ENCODE measurements at places on chromosomes 5 and 9.

DNA sequence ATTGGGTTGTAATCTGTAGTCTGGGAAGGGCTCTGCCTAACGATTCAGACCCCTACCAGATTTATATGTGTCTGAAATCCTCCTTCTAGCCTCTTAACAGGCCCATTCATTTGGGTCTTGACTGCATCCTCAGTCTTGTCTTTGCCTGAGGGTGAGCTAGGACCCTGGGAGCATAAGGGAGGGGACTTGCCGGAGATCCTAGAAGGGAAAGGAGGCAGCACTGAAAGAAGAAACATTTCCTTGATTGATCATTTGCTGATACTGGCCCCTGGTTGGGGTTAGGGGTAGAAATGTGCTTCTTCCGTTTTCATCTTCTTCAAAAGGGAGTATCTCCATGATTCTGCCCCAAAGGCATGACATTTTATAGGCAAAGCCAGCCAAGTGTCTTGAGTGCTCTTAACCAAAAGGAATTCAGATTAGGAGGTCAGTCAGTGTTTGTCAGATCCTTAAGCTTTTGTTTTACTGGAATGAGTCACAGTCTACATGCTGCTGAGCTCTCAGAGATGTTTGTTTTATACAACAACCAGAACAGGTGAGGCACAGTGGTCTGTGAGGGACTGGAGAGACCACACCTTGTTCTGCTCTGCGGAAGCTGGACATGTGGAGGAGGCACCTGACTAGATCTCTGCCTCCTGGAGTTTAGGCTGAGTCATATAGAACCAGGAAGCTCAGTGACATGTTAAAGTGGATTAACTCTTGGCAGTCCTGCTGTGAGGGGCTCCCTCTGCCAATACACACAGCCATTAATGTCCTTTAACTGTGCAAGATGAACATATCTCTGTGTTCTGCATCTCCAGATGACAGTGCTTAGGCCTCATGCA lies 37.7 kb downstream of the PCDHAC2 start:
- DNase-seq, result no peak

GRCh38 chr5:118875131-118875530 lies 113.2 kb downstream of the DTWD2 start:
- no peak for DNase-seq

DNA sequence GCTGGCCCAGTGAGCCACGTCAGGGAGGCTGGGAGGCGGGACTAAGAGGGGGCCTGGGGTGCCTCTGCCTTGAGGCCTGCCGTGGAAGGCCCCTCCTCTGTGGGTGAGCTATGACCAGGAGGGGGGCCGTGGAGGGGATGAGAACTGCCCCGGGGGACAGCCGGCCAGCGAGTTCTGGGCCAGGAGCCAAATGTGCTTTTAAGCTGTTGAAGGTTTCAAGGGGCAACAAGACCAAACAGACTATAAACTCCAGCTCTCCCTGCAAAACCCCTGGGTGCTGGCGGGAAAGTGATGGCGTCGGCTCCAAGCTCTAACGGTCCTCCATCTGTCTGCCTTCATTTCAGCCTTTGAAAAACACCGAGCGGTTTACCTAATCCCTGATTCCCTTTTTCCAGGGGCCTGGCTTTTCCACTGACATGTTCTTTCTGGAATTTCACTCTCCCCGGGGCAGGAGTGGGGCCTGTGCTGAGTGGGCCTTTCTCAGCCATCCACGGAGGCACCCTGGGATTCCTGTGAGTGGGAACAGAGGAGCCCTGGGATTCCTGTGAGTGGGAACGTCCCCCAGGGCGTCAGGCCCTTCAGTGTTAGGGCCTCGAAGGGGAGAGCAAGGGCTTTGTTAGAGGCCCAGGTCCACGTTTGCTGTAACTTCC lies 65.6 kb downstream of the COL5A1 start:
- no peak for DNase-seq

DNA sequence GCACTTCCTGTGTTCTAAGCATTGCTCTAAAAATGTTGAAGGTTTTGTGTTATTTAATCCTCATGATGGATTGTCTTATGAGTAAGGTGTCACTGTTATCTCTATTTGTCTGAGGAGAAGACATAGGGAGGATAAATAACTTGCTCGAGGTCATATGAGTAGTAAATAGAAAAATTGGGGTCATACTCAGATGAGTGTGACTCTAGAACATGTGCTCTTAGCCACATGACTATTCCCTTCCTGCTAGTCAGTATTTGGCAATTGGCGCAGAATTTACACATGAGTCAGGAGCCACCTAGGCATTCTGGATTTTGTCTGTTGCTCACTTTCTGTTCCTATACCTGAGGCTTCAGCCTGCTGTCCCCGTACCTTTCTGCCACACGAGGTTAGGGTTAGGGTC lies 234.6 kb upstream of the CD180 start:
- no peak for DNase-seq

DNA sequence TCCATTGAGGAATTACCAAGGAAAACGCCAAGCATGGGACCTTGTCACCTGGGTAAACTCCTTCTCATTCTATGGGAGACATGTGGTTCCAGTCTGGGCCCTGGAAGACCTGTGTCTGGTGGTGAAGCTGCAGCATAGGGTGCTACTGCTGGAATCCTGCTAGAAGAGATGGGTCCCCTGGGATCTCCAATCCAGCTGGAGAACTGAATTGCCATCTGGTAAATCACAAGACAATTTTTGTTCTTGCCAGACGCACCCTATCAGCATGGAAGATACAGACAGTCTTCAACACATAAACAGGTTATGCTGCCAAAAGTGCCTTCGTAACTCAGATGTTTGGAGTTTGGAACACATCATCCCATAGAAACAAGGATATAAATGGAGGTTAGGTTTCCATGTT lies 424.0 kb upstream of the BRINP1 start:
- DNase-seq, result no peak

- DNase-seq, result no peak
Observed at GRCh38 chr9:9410736-9411135, 1202.1 kb downstream of the PTPRD start.

DNA sequence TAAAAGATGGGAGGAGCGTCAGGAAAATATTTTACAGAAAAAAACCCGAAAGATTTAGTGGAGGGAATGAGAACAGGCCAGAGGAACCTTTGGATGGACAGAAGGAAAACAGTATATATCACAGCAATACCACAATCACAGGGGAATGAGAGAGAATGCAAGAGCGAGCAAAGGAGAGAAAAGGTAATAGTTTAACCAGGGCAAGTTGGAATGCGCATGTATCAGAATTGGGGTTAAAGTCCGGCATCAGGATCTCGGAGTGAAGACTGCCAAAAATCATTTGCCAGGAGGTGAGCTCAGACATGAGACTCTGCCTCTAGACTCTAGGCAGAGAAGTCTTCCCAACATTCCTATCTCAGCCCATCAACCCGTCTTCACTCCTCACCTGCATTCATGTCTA lies 36.8 kb downstream of the PCDHGC5 start:
- no peak for DNase-seq

- no peak for DNase-seq
Observed at GRCh38 chr9:87517732-87518131, 20.1 kb downstream of the DAPK1 start.

DNA sequence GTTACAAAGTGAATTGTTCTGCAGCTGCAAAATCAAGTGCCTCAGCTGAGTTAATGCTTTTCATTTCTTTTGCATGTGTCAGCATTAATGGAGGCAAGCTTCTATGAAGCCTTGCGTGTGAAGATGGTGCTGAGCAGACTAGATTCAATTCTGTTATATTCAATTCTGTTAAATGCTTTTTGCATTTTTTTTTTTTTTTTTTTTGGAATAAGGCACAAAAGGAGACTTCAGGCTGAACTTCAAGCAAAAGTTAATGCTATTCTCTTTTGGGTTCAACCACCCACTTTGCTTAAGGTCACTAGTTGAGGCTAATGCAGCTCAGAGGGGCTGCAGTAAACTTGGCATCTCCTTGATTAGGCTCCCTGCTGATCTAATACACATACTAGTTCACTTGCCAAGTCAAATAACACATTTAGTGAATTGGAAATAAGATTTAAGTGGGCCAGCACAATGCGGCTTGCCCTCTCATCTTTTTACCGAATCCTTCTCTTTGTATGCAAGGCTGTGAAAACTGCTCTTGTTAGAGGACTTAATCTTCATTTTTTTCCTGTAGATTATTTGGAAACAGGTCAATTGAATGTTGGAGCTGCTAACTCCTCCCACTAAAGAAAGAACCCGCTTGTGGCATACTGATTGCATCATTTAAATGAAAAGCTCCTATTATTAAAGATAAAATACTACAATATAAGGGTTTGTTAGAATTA lies 1020.2 kb downstream of the NR2F1-AS1 start:
- no peak for DNase-seq

DNA sequence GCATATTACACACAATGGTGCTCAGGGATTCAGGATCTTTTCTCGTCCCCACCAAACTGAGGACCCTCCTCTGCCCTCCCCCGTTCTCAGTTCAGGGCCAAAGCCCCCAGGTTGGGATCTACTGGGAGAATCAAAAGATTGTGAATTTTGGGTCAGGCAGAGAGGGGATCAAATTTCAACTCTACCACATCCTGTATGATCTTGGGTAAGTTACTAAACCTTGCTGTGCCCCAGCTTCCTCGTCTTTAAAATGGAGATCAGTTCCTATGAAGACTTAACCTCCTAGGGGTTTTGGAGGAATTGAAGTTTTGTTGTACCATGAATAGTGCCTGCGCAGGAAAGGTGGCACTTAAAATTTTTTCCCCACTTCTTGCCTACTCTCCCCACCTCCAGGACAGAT lies 62.4 kb downstream of the RAI14 start:
- DNase-seq, result no peak

- DNase-seq, result no peak
Observed at GRCh38 chr9:35348109-35348508, 141.8 kb upstream of the RUSC2 start.

GRCh38 chr5:155753943-155754581 lies 572.9 kb upstream of the SGCD start:
- DNase-seq, result no peak
